ENCODE measurements at places on chromosomes 7 and 10.

DNA sequence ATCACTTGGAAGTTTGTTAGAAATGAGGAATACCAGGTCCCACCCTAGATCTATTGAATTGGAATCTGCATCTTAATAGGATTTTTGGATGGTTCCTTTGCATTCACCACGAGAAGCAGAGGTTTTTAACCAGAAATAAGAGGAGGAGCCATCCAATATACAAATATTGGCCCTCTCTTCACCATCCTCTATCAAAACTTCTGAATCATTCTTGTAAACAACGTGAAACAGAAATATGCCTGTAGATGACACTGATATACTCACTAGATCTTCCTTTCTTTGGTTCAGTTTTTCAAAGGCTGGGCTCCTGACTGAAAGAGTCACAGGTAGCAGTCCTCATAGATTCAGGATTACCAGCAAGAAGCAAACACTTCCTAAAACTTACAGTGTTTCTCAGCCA, 39.5 kb downstream of the ZNF365 start:
- DNase-seq, result no peak

GRCh38 chr7:69992938-69993337, 394.7 kb downstream of the AUTS2 start:
- no peak for DNase-seq

DNA sequence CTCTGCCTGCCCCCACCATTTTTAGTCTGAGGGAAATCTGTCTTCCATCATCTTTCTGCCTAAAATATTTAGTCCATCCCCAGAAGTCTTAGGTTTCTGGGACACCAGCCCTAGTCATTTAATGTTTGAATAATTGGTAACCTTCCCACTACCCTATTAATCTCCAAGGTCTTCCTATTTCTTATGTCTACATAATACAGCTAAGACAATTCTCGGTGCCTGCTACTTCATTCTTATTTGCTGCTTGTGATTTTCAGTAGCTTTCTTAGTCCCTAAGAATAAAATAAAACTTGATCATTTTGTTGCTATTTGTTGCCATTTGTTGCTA, 11.1 kb downstream of the RALA start:
- DNase-seq, result no peak

GRCh38 chr7:69603351-69603750, 5.1 kb downstream of the AUTS2 start:
- DNase-seq, result no peak

GRCh38 chr10:34528320-34528719, 286.8 kb downstream of the PARD3 start:
- DNase-seq, result no peak

DNA sequence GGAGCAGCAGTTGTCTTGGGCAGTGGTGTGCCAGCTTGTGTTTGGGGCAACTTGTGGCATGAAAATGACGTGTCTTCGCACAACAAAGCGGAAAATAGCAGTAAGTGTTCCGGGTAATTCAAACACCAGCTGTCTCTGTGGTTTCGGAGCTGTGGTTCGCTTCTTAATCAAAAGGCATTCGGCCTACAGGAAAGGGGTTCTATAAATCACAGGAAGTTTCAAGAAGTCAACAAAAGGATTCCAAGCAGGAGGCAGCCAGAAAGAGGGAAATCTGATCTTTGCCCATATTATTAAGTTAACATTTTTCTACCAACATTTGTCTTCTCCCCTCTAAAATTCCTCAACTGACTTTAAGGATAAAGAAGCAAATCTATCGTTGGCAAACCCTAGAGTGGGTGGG, 353.4 kb downstream of the FGFR2 start:
- DNase-seq, result no peak

- no peak for DNase-seq
These were observed 105.0 kb upstream of the DIP2C start for GRCh38 chr10:794382-794956.

GRCh38 chr7:103613655-103614642, 167.9 kb upstream of the SLC26A5 start:
- DNase-seq, result no peak

GRCh38 chr10:128704716-128705115, 578.5 kb upstream of the MKI67 start:
- DNase-seq, result no peak

DNA sequence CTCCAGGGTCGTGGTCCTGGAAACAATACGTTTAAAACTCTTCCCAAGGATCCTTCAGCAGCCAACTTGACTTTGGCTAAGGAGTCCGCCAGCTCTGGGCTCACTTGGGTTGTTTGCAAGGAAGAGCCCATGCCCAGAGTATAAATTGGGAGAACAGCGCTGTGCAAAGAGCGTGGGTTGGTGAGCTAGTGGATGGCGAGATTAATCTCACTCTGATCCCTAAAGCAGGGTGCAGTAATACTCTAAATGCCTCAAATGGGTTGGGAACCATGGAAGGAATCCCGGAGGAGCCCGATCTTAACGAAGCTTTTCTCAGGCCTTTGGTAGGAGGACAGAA, 495 bp upstream of the SDHAF3 start:
- no peak for DNase-seq

DNA sequence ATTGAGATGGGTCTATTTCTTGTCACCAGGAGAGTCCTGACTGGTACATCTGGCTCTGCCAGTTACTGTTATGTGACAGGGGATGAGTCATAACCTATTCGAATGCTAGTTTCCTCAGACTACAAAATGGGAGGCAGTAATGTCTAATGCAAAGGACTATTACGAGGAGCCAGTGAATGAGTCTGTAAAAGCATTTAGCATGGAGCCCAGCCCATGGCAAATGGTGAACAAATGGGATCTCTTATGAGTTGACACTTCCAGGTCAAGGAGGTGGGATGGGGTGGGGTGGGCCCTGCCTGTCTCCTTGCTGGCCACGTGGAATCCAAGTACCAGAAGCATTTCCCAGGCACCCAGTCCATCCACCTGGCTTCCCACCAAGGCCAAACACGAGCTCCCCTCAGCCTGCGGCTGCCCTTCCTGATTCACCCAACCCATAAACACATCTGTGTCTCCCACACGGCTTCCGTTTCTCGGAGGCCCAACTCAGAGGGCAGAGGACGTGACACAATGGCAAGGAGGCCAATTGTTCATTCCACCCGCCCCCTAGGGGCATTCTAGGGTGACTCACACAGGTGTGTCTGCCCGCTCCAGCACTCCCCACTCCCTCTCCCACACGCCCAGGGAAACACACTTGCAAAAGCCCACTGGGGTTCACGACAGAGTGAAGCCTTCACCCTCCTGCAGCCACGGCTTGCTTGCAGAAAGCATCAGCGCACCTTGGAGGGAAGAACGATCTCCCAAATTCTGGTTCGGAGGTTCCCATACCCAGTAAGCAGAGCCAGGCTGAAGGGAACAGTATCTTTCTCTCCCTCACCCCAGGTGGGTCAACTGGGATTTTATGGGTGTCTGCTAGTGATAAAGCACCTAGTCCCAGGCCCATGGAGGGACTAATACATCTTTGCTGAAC, 109.8 kb downstream of the SH3PXD2A start:
- no peak for DNase-seq

Measured in naive B cell (primary cell).